ENCODE measurements at places on chromosomes 6 and 20.

GRCh38 chr6:28895131-28895812 is 28.5 kb downstream of the TRIM27 start:
- DNase-seq, result peak; percentile 98

DNA sequence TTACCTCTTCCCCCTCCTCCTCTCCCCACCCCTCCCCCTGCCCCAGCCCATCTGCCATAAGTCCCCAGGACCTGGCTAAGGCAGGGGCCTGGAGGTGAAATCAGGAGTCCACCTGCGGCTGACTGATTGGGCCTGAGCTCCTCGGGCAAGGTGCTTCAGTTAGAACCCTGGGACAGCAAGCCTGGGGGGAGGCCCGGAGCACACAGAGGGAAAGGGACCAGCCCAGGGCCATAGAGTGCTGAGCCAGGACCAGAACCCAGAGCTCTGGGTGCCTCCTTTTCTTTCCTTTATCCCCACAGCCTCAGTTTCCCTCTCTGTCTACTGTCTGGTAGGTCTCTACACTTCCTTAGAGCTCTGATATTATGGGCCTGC is 35.7 kb upstream of the VEGFA start:
- no peak for DNase-seq

- DNase-seq, result no peak
Measured at GRCh38 chr20:50309280-50309763, 118.7 kb downstream of the CEBPB start.

GRCh38 chr20:25274891-25275812 is 27.3 kb downstream of the PYGB start:
- DNase-seq, result no peak

- DNase-seq, result no peak
Measured at GRCh38 chr6:166476634-166477215, 94.0 kb upstream of the MPC1 start.

GRCh38 chr20:14717134-14717999 is 380.0 kb upstream of the FLRT3 start:
- no peak for DNase-seq

DNA sequence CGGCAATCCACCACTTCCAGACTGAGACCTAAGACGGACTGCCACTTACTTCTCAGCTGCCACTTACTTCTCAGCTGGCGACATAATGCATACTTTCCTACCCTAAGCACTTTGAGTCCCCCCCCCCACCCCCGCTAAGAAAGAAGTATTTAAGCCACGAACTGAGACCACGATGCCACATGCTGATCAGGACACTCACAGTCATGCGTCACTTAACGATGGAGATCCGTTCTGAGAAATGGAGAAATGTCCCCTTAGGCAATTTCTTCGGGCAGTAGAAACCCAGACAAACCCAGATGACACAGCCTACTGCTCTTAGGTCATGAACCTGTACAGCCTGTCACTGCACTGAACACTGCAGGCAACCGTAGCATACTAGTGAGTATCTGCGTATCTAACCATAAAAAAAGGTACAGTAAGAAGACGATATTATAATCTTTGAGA is 690 bp downstream of the IFNGR1 start:
- peak; percentile 38 for DNase-seq

DNA sequence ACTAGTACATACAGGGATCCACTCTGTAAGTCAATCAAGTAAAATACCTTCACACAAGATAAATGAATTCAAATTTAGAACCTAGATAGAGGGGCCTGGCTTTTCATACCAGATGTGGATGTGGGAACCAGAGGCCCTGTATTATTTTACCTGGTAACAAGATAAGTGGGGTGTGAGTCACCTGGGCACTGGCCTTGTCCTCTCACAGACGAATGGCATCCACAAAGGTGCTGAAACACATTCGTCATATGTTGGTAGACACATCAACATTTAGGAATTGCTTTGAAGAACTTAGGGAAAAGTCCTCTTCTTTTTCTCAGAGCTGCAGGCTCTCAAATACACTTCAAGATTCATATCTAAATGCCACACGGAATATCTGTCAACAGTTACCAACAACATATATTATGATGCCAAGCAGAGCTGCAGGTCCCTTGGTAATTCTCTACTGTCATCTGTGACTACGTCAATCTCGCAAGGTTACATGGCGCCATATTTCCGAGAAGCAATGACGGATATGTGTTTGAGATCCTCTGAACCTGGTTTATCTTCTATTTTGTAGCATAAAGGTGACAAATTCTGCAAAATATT is 618.6 kb downstream of the EPM2A start:
- no peak for DNase-seq

GRCh38 chr20:49614338-49615050 is 46.6 kb upstream of the PTGIS start:
- DNase-seq, result no peak

GRCh38 chr6:36692861-36693702 is 4.5 kb upstream of the RAB44 start:
- DNase-seq, result no peak

DNA sequence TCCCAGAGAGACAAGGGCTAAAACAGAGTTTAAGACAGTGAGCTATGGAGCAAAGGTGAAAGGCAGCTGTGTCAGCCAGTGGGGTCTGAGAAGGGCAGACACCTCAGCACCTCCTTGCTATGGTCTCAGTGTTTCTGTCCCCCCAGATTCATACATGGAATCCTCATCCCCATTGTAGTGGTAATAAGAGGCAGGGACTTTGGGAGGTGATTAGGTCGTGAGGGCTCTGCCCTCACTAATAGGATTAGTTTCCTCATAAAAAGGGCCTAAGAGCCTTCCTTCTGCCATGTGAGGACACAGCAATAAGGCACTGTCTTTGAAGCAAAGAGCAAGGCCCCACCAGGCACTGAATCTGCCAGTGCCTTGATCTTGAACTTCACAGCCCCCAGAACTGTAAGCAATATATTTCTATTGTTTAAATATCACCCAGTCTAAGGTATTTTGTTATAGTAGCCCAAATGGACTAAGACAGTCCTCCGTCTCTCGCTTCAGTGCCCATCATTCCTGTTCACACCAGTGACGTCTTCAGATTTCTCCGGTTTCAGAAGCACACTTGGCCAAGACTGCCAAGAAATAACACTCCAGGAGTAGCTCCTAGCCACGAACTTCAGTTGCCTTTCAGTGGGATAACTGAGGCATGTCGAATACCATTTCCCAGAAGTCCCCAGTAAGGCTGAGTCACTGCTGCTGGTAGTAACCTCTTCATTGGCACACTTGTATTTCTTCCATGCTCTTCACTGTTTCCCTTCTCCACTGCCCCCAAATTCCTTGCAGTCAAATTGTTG is 32.8 kb downstream of the SLC13A3 start:
- DNase-seq, result no peak

DNA sequence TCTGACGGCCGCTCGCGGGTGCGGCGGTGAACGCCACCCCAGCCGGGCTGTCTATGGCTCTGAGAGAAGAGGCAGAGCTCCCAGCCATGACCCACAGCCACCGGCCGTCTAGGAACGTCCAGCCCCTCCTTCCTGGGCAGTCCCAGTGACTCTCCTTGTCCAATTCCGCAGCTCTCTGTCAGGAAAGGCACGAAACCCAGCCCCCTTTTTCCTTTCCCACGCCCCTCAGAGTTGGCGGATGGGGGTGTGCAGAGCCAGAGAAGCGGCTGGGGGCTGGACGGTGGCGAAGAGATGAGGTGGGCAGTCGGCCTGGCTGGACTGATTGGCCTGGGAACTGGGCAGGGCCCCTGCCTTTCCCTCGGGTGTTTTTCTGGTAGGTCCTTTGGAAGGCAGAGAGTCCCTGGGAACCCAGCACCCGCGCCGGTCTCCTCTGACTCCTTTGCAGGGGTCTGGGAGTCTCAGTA is 1.5 kb downstream of the EBF4 start:
- DNase-seq, result no peak

GRCh38 chr6:106715922-106716321 is 86.5 kb downstream of the QRSL1 start:
- no peak for DNase-seq

DNA sequence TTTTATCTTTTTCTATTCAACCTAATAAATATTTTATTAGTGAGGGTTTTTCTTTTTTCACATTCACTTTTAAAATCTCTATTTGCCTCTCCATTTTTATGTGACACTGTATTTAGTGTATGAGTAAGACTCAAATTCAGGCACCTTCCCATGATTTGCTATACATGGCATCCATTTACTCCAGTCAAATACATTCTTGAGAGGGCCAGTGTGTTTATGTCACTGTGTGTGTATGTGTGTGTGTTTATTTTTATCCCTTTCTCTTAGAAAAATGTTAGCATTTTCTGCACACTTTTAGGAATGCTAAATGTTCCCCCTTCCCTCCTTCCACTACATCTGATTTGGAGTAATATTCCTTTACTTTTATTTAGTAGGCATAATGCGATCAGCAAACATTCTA is 290.0 kb downstream of the PACRG start:
- DNase-seq, result peak; percentile 5

- DNase-seq, result no peak
Measured at GRCh38 chr20:5877128-5877527, 73.2 kb downstream of the TRMT6 start.

DNA sequence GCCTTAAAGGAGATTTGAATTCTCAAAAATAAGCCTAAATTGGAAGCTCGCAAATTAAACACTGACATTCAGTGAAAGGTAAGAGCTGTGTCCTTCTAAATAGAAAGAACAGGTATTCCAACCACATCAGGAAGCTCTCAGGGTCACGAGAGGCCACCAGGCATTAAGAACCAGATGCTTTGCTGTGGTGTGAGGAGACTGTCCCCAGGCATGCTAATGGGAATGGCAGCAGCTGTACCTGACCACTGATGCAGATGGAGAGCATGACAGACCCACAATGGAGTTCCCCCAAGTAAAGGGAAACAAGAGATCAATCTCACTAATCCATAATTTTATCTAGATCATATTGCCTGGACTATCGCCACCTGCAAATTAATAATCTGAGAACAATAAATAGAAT is 658.9 kb upstream of the NOX3 start:
- no peak for DNase-seq

GRCh38 chr6:136104556-136104955 is 145.6 kb downstream of the MTFR2 start:
- DNase-seq, result no peak

All from fibroblast of upper back skin (primary cell).